ENCODE measurements at places on chromosomes 7 and 10.
A peak's percentile ranks its signal among the peaks of the same experiment; 100 is the strongest.

GRCh38 chr7:149859369-149859768, 14.4 kb upstream of the ATP6V0E2 start:
- no peak for DNase-seq

DNA sequence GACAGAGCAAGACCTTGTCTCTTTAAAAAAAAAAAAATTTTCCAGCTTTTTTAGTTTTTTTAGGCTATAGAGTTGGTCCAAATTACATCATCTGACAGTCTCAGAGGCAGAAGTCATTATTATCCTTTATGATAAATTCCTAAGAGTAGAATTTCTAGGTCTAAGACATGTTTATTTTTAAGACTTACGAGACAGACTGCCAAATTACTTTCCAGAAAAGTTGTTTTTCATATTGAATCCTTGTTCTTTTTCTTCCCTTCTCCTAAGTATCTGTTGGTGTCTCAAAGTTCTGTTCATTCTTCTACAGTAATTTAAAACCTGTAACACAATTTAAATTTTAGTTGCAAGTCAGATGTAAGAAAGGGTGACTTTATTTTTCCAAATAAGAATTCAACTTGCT, 421.4 kb downstream of the GALNT17 start:
- no peak for DNase-seq

DNA sequence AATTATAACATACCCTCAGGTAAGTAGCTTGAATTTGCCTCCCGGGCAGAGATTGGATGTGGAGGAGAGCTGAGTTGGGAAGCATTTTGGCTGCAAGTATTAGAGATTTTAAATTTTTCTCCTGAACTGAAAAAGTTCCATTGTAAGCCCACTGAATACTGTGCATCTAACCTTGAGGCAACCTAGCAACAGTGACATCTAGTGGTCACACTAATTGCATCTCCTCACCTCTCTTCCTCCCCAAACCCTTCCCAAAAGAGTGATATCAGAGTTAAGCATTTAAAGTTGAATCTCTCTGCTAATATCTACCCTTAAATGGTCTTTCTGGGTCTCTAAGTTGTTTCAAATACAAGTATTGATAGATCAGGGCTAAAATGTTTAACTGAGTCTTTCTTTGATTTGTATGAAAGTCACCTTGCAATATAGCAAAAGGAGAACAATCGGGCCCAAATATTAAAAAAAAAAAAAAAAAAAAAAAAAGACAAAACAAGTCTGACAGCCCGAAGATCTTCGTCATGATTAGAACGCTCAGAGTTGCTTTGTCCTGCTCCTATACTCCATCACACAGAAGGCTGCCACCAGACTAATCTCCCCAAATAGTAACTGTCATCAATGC, 40.4 kb upstream of the DLX5 start:
- peak; percentile 34 for DNase-seq

- DNase-seq: no peak
Measured at GRCh38 chr10:86970162-86970981, 2.1 kb downstream of the ADIRF start.

DNA sequence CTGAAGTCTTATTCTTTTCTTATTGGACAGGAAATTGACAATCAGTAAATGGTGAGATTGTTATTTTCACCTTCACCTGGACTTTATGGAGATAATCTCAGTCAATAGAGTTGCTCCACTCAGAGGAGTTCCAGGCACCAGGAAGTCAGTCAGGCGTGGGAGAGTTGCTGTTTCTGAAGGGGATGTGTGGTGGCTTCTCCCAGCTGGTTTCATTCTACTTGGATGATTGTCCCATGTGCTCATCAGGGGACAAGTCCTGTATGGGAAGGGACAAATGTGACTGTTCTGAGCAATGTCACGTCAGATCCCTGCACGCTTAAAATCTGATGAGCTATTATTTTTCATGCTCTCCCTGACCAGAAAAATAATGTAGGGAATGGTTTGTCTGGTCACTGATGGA, 222.5 kb upstream of the PITRM1 start:
- no peak for DNase-seq

DNA sequence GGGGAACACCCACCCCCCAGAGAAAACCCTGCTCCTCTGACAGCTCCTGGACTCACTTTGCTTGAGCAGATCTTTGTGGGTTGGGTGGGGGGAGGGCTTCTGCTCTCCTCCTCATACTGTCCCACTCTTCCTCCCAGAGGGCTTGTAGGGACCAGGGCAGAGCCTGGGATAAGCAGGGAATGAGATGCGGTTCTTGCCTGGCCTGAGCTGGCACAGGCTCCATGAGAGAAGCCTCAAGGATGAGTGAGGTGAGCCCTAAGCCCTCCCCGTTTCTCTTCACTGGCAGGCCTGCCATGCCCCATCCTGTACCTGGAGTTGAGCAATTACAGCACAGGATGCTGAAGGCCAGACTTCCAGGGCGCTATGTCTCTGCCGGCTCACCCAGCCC, 134.7 kb downstream of the ADAM12 start:
- DNase-seq: no peak

DNA sequence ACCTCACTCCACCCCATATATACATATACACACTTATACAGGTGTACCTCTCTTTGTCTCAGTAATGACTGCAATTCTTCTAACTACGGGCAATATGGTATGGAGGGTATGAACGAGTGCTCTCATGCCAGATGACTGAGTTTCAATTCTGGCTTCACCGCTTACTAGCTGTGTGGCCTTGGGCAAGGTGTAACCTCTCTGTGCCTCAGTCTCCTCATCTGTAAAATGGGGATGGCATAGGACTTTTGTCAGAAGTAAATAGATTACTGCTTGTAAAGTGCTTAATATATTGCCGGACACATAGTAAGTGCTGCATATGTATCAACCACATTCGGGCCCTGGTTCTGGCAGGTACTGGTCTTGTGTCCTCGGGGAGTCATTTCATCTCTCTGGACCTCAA, 60.1 kb upstream of the IFRD1 start:
- DNase-seq: no peak

GRCh38 chr10:92801978-92802872, 46.1 kb upstream of the EXOC6 start:
- no peak for DNase-seq

DNA sequence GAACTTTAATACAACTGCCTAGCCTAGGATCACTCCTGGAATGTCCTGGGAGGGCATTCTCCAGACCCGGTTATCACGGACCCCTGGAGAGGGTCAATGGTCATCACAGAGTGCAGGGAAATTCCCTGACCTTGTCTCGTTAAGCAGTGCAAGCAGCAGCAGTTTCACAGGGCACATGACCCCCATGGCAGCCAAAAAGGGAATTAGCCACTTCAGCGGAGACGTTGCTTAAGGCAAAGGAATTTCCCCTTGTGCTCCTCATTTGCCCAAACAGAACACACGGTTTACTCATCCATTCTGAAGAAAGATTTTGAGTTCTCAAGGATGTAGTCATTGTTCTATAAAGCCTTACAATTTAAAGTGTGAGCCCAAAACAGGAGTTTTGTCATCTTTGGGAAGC, 260.3 kb downstream of the SNX13 start:
- DNase-seq: no peak

- DNase-seq: no peak
Measured at GRCh38 chr10:11689945-11690736, 52.0 kb upstream of the ECHDC3 start.

DNA sequence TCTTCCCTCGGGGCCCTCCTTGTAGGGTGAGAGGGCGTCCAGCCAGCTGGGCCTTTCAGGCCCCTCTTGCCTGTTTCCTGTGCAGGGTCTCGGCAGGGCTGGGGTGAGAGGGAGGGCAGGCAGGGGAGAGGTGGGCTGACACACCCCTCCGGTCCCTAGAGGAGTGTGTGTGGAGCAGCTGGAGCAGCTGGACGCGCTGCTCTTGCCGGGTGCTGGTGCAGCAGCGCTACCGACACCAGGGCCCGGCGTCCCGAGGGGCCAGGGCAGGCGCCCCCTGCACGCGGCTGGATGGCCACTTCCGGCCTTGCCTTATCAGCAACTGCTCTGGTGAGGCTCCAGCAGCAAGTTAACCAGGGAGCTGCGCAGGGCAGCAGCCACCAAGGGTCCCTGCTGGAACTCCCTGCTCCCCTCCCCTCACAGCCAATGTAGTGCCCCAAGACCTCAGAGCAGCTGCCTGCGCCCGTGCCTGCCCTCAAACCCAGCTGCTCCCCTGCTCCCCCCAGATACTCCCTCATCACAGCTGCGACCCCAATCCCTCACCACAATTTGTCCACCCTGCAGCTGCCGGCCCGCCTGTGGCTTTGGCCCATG, 15.7 kb upstream of the ZNF862 start:
- DNase-seq: no peak

DNA sequence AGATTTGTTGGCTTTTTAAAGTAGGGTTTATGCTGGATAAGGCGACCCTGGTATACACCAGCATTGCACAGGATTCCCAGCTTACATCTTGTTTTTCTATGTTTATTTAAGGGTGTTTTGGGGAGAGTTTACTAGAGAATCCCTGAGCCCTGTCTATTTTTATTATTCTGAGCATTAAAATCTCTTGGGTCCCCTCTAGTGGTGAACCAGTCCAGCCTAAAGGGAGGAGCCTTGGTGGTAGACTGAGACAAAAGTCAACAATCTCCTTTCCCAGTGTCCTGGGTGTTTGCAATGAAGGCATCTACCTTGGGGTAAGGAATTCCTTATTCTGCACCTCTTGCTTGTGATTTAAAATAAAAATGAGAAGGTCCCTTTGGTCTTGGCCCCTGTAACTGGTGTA, 38.2 kb downstream of the ANTXRL start:
- DNase-seq: peak; percentile 13

GRCh38 chr10:130218936-130219335, 82.7 kb downstream of the GLRX3 start:
- no peak for DNase-seq

- DNase-seq: no peak
Measured at GRCh38 chr10:69307434-69307833, 29.1 kb downstream of the HK1 start.

DNA sequence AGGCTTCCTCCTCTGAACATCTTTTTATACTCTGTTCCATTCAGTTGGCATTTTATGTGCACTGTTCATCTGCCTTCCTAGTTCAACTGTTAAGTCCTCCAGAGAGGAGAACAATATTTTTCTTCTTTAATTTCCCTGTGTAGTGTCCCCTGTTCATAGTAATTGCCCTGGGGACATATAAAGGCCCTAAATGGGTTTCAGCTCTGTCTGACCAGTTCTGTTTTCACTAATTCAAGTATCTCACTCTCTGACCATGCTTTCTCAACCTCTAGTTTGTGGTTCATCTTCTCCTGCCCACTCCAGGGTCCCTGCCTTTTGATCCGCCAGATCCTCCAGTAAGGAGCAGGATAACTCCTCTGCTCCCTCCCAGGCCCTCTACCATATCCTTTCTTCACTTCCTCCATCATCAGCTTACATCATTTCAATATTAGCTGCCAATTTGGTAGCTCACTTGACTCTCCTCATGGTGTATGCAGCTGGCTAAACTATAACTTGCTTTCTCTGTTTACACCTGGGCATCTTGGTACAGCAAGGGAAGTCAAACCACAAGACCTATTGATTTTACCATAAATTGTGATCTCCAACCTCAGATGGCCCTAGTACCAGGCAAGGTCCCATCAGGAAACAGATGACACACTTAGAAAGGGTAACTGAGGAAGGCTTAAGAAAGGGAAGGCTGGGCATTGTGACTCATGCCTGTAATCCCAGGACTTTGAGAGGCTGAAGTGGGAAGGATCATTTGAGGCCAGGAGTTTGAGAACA, 17.7 kb upstream of the C10orf67 start:
- DNase-seq: no peak

- DNase-seq: no peak
Measured at GRCh38 chr10:24119896-24120295, 89.0 kb upstream of the KIAA1217 start.

- DNase-seq: no peak
Measured at GRCh38 chr10:130809181-130809580, 502.3 kb downstream of the TCERG1L start.

DNA sequence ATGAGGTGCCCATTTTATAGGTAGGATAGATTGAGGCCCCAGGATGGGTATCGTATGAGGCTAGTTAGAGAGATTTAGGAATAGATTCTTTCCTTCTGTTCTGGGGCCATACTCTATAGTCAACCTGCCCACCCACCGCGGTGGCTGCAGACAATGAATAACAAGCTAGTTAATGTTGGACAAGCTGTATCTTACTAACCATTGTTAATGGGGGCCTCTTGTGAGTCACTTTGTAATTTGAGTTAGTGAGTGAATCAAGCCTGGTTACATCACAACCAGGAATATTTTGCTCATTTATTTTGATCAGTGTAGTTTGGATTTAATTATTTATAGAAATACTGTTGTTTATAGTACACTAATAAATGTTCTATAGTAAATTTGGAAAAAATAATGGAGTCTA, 7.3 kb downstream of the SORCS3 start:
- no peak for DNase-seq

- DNase-seq: no peak
Measured at GRCh38 chr7:130814778-130815335, 80.8 kb upstream of the KLF14 start.

DNA sequence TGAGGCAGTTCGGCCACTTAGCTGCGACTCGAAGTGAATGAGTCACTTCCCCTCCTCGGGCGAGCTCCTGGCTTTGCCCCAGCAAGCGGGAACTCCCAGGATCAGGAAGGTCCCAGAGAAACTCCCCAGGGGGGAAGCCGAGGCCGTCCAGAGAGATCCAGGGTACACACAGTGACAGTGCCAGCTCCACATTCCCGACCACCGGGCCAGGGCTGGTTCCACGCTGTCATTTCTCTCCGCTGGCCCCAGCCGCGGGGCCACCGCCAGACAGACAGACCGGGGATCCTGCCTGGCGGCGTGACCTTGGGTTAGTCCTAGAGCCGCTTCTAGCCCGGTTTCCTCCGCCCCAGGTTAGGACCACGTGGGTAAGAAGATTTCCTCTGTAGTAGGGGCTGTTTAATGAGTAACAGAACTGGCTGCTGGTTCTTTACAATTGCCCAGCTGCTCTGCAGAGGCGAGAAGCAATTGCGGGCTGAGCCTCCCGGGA, 463 bp upstream of the UPP1 start:
- no peak for DNase-seq

DNA sequence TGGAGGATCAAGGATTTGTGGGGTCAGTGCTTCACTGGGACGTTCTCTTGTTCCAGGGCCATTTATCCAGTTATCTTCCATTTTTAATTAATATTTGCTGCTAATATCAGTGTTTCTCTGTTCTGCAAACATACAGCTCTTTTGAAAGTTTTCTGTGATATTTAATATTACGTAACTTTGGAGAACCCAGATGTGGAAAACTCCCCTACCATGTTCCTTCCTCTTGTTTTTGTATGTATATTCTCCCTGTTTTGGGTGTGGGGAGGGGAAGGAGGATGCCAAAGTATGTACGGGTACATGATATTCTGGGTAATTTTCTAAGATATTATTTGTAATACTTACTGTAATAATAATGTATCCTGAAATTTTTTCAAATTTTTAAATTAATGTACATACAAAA, 55.9 kb downstream of the MYO3A start:
- DNase-seq: no peak

- no peak for DNase-seq
Measured at GRCh38 chr7:118350260-118350659, 125.8 kb downstream of the ANKRD7 start.

DNA sequence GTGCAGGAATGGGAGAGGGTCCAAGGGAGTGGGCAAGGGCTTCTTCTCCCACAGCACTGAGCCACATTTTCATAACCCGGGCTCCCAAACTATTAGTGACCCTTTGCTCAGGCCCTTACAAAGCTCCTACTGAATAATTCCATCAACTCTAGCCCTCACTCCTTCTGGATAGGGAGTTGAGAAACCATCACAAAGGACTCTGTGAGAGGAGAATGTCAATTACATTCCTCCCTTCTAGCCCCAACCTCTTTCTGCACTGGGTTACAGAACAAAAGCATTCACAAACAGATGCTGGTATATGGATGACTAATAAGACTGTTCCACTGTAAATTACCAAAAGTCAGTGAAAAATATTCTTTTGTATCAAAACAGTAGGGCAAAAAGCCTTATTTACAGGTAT, 203.7 kb downstream of the SORCS1 start:
- no peak for DNase-seq

GRCh38 chr7:143203386-143203785, 18.5 kb upstream of the TAS2R40 start:
- DNase-seq: no peak
